NCI-H510A (cell line): ENCODE measurements at places on chromosomes 5 and 9.

GRCh38 chr5:148858106-148858505 lies 31.7 kb downstream of the ADRB2 start:
- DNase-seq, result no peak

DNA sequence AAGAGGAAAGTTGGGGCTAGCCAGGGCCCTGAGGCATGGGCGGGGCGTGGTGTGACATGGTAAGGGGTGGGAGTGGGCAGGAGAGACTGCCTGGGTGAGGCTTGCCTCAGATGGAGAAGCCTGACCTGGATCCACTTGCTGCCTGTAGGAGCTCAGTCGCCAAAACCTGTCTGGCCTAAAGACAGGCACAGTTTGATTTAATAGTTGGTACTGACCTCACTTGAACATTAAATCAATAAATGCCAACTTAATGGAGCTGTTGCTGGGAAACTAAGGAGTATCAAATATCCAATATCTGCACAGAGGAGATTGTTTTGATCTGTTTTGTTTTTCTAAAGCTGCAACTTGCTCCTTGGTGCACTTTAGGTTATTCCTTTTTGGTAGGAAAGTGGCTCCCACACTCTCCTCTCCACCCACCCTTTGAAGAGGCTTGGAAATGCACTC lies 86.4 kb downstream of the RCL1 start:
- DNase-seq, result no peak

GRCh38 chr5:149442563-149443182 lies 63.6 kb upstream of the IL17B start:
- no peak for DNase-seq

GRCh38 chr9:35681341-35682002 lies 7.7 kb downstream of the CA9 start:
- no peak for DNase-seq

- DNase-seq, result no peak
Observed at GRCh38 chr9:116181853-116182610, 28.4 kb downstream of the PAPPA start.

- no peak for DNase-seq
Observed at GRCh38 chr9:123072407-123072995, 39.0 kb downstream of the GPR21 start.

- no peak for DNase-seq
Observed at GRCh38 chr5:92002721-92003274, 619.7 kb upstream of the ARRDC3 start.

DNA sequence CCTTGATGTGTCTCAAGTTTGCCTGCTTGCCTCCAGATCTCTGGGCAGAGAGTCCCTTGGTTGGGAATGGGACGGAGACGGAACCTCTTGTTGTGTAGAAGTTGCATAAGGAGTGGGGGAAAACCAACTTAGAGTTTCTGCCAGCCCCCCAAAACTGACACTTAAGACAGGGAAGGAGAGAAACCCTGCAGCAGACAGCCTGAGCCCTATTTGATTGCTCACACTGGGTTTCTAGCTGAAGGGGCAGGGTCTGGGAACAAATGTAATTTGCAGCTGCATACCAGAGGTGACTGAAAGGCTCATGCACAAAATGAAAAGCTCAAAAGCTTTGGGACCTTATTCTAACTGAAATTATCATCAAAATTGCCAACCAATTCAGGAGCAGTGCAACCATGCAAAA lies 254.5 kb downstream of the RASEF start:
- DNase-seq, result no peak

DNA sequence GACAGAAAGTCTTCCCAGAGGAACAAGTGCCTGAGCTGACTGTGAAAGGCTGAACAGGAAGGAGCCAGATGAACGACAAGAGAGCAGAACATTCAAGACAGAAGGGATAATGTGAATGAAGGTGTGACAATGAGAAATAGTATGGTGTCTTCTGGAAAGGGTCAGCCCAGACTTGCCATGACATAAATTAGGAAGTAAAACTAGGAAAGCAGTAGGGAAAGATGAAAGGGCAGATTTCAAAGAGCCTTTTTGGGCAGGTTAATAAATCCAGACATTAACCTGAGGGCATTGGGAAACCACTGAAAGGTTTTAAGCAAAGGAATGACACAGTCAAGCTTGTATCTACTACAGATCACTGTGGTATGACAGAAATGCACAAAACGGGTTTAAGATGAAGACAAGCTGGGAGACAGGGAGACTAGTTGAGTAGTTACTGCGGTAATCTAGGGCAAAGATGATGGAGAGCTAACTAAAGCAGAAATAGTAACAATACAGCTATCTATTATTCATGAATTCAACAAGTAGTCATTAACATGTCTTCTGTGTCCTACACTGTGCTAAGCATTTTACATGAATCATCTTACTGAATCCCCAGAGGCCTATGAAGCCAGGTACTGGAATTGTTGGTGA lies 580.9 kb upstream of the WWC1 start:
- no peak for DNase-seq

DNA sequence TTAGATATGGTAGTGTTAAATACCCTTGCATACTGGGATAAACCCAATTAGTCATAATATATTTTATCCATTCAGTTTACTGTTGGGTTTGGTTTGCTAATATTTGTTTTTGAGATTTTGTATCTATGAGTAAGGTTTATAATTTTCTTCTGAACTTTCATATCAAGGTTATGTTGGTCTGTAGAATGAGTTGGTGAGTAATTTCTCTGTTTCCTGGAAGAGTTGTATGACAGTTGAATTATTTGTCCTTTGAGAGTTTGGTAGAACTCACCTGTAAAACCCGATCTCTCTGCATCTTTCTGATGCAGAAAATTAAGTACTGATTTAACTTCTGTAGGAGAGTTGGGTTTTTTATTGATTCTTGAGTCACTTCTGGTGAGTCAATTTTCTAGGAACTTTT lies 20.4 kb downstream of the DDX4 start:
- DNase-seq, result no peak

DNA sequence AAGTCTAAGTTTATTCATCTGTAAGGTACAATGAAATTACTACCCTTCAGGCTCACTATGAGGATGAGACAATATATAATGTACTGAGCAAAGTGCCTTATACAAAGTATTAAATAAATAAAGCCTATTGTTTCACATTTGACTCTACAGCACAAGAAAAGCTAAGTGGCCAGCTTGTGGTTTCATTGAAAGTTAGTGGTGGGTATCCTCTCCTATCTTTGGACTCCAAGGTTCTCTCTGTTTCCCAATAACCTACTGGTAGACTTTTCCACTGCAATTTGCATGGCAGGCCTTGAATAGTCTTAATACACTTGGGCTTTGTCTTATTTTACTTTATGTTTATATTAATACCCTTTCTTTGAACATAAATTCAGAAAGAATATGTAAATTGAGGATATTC lies 262.7 kb downstream of the DEPDC1B start:
- DNase-seq, result no peak

DNA sequence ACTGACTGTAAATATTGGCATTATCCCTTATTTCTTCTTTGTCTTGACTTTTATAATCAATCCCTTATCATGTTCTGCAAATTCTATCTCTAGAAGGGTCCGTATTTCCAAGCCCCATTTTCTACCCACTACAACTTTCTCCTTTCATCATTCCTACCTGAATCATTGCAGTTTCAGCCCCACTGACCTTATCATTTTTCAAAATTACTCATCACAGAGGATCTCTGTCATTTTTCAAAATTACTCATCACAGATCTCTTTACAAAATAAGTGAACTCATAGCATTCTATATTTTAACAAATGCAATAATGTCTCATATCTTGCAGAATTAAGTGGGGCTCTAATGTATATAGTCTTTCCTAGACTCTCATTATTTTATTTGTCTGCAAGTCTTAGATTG lies 256.9 kb upstream of the COX7C start:
- no peak for DNase-seq

DNA sequence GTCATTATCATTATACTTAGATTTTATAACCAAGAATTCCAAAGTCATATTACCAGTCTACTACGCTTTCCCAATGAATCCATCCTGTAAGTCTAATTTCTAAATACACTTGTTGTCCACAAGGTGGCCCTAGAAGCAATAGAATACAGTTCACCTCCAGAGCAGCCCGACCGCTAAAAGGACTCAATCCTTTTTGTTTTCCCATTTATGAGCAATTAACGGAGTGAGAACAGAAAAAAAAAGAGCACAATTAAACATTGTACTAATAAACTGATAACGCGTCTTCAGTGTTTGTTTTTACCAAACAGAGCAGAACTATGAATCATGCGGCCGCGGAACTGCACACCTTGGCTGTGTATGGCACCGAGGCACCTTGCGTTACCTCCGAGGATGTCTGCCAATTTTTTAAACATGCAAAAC lies 160.7 kb upstream of the DAPK1 start:
- peak; percentile 12 for DNase-seq

DNA sequence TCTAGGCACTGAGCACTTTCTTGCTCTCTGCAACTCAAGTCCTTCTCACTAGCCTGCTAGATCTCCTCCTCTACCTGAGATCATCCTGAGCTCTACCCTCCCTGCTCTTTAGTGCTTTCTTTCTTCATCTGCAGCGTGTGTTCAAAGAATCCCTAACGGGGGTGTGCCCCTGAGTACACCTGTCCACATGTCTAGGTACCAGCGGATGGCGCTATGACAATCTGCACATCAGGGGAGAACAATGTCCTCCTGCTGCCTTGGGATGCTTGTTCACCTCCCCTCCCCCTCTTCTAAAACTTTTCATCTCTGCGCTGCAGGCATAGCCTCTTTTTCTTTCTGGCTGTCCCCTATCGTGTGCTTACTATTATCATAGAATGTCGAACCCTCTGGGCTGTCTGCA lies 42.7 kb downstream of the PTPN3 start:
- DNase-seq, result no peak

DNA sequence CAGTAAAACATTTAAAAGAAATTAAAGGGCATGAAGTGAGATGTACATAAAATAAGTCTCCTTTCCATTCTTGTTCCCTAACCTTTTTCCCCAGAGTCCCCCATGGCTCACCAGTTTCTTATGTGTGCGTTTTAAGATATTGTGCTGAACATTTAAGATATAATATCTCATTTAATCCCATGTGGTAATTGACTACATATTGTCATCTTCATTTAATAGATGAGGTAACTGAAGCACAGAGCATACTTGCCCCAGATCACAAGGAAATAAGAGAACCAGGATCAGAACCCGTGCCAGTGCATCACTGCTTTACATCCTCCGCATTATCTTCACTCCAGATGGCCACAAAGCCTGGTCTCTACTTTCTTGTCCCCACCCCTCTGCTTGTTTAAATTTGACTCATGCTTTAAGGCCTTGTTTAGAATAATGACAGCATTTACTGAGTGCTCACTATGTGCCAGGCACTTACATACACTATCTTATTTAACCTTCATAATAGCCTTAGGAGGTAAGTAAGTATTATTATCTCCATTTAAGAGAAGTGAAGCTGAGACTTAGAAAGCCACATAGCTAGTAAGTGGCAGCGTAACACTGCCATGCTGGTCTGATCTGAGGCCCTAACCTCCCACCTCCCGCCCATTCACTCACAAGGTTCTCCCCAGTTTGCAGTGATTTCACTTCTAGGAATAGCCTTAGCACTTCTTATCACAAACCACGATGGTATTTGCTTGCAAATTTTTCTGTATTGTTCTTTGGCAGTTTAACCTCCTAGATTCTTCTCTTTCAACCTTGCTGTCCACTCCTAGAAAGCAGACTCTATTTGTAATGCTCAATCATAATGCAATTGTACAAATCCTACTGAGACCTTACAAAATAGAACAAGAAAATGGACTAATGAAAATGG lies 78.4 kb upstream of the IL6ST start:
- no peak for DNase-seq

DNA sequence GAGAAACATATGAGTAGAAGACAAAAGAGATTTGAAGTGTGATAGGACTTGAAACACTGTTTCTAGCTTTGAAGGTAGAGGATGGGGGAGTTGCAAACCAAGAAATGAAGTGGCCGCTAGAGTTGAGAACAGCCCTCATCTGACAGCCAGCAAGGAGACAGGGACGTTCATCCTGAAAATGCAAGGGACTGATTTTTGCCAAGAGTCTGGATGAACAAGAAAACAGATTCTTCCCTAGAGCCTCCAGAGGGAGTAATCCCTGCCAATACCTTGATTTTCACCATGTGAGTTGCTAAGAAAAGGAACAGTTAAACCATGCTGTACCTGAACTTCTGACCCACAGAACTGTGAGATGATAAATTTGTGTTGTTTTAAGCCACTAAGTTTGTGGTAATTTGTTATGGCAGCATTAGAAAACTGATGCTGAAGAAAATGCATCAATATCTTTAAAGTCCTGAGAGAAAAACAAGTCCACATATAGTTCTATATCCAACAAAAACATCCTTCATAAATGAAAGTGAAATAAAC lies 154.0 kb upstream of the ADAMTSL1 start:
- no peak for DNase-seq

DNA sequence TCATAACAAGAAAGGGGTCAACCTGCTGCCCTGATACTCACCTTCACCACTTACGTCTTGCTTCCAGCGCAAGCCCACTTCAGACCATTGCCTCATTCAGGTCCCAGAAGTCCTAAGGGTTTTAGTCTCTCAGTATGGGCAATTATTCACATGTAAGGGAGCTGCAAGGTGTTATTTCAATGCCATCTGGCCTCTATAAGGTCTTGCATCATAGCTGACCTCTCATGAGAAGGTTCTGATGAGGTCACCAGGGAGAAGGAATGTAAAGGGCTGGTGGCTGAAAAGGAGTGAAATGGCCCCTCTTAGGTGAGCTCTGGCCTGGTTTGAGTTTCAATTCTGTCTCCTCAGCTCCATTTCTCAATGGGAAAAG lies 1.5 kb upstream of the MARCHF3 start:
- no peak for DNase-seq

- DNase-seq, result no peak
Observed at GRCh38 chr9:125894566-125894965, 147.4 kb downstream of the PBX3 start.

GRCh38 chr5:109136906-109137305 lies 272.9 kb downstream of the PJA2 start:
- DNase-seq, result no peak

GRCh38 chr5:144325532-144325931 lies 154.9 kb downstream of the KCTD16 start:
- DNase-seq, result no peak

DNA sequence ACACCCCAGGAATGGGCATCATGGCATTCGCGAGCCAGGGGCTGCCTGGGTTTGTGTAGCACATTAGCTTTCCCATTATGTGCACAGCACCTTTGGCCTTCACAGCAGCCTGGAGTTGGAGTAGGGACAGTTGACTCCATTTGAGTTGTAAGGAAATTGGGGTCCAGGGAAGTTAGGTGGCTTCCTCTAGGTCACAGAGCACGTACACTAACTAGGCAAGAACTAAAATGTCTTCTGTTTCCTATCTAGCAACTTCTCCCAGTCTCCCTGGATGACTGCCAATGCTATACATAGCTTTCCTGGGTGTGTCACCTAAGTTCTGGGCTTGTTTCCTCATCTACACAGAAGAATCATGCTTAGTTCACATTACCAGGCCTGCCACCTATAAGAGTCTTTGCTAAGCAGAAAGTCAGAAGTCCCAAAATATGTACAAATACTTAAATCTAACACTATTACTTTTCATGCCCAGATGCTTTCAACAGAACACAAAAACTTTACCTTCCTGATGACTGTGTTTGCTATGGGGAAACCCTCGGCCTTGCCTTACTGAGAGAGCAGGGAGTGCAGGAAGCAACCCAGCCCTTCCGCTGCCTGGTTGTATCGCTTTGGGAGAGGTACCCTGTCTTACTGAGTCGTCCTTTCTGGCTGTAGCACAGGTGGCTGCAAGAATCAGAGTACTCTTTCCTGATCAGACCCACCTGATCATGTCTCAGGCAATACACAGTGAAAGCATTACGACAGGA lies 12.0 kb downstream of the MACROH2A1 start:
- DNase-seq, result no peak

- no peak for DNase-seq
Observed at GRCh38 chr5:118726891-118727290, 261.5 kb downstream of the DTWD2 start.
